ENCODE measurements at places on chromosomes 6 and 20.

DNA sequence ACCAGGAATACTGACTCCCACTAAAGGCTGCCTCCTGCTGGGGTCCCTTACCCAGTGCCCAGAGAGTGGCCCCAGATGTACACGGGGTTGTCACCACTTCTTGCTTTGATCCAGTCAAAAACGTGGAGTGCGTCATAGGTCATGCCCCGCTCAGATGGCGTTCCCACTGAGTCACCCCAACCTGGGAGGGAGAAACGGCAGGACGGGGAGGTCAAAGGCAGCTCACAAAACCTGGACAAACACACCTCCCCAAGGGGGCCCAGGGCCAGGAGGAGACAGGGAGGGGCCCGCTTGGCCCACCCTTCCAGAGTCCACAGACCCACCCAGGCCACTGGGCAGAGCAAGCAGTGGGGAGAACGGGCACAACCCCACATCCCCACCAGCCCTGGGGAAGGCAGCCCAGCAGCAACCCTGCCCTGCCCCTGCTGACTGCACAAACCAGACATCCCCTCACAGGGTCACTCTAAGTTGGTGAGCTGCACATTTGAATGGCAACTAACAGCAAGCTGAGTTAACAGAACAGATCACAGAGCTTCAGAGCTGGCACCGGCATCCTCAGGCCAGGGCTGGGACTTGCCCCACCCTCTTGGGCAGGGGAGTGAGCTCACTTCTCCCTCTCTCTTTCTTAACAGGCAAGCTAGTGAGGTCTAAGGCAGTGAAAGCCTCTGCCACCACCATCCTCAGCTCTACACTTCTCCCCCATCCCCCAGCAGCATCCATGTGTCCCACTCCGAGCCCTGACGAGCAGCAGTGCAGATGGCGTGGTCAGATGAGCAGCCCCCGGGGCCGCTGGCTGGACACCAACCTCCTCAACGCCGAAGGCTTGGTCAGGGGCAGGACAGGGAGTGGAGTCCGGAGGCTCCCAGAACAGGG lies 61.7 kb downstream of the PYGB start:
- DNase-seq = no peak

- DNase-seq = no peak
These were observed 22.2 kb downstream of the FKBP1A start for GRCh38 chr20:1370548-1371110.

GRCh38 chr20:14919501-14920081 lies 582.2 kb upstream of the FLRT3 start:
- no peak for DNase-seq

- DNase-seq = no peak
These were observed 198.4 kb upstream of the TENT5A start for GRCh38 chr6:81950877-81951276.

DNA sequence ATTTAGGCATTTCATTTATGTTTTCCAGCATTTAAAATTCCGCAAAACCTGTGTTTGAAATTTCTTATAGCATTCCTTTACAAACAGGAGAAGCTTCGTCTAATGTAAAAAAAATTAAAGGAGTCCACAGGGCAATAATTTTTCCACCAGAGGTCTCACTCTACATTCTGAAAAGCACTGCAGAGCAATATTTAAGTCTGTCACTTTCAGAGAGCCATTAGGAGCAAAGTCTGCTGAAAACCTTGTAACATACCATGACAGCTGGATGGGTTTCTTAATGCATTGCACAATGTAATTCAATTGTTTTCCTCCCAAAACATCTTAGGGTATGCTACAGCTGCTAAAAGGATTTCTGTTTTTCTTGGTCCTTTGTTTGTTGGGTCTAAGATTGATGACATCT lies 18.0 kb downstream of the BAG2 start:
- no peak for DNase-seq

DNA sequence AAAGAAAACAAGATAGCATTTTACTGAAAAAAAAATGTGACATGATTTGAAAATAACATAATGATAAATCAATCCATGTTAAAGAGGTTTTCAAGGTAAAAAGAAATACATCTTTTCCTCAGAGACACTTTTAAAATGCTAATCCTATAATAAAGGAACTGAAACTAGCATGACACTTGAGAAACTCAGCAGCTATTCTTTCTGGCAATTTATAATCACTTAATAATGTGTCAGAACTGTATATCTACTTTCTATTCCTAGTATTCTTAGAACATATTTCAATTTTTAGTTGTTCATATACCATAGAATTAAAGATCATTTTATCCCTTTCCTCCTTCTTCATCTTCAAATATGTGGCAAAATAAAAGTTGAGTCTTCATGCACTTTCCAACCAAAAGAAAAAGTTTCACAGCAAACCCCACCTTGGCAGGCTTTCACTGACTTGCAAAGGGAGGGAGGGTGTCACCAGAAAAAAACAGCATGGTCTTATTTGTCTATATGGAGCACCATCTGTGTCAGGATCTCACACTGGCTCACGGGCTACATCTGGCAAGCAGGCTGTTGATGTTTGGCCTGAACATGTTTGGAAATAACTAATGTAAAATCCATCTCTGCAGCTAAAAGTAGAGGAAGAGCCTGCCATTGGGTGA lies 48.5 kb downstream of the FHL5 start:
- no peak for DNase-seq

- no peak for DNase-seq
These were observed 170.8 kb downstream of the SASH1 start for GRCh38 chr6:148513145-148514071.

DNA sequence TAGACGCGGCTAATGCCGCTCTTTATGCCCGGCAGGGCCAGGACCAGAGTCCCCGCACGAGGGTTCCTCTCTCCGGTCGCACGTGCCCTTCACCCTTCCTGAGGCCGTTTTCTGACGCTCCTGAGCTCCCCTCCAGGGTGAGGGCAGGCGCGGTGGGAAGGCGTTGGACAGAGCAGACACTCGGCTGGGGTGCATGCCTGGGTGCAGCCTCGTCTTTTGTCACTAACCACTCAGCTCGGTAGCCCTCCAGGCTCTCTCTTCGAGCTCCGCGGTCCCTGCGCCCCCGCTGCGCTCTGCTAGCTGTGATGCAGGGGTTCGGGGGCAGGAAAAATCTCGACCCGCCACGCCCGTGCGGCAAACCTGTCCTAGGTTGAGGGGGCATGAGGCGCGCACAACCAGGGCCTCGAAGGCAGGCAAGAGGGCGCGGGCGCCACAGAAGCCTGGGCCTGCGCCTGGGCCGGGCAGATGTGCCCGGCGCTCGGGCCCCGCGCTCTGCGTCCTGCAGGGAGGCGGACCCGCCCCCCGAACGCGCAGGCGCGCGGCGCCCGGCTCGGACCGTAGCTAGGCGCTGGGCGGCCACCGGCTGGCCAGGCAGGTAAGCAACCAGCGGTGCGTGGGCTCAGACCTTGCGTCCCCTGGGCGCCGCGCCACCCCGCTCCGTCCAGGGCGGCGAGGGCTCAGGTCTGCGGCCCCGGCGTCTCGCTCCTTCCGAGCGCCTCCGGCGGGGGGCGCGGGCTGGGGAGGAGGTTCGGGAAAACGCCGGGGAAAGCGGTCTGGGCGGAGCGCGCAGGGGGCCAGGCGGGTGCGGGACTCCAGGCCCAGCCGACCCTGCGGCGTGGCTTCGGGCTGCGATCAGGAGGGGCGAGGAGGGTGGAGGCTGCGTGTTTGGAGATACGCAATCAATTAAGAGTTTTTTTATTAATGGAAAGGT lies at the start of gene L3MBTL1:
Gene L3MBTL1 (plus strand): TSS at position 548 of the 931 bp plus-strand sequence. CDS start 5,807 bp downstream, outside the sequence.
- DNase-seq = peak; percentile 15

- no peak for DNase-seq
These were observed 6.8 kb downstream of the PCSK2 start for GRCh38 chr20:17233626-17234025.

DNA sequence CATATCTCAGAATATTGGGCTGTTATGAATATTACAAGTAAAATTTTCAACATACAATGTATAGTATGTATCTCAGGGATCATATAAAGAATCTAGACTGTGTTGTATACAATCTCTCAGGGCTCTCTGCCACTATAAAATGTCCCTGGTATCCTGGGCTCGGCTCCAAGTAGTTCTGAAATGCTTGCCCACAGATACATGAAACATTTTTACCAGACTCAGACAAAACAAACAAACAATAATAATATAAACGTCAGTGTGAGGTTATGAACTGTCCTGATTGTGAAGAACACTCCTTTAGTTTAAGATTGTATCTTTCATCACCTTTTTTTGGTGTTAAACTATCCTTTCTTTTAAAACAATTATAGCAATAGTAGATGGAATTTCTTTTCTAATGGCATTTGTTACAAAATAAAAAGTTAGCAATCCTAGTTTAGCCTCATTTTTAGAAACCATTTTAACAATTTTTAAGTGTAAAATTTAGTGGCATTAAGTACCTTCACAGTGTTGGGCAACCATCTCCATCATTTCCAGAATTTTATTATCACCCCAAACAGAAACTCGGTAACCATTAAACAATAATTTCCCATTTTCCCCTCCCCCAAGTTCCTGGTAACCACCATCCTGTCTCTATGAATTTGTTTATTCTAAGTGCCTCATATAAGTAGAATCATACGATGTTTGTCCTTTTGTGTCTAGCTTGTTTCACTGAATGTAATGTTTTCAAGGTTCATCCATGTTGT lies 17.4 kb upstream of the LY86 start:
- DNase-seq = no peak

DNA sequence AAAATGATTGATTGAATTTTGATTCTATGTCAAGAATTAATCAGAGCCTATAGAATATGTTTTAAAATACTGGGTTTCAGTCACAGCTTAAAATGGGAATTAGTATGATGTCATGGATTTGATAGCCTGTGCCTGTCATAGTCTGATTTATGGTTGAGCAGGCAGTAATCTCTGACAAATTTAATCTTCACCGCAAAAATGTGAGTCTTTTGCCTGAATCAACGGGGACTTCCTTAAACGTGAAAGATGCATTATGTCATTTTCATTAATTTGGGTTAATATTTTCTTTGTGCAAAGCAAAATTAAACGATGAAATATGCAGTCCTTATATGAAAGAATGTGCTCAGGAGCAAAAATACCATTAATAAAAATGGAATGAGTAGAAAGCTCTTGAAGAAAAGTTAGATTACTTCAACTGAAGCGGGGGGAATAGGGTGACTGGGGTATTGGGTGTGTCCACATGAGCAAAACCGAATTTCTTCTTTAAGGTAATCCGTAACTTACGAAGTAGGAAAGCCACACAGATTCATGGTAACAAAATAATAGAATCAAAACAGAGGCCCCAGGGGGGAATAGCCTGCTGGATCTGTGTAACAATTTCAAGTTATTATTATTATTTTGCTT lies 339.6 kb upstream of the NOX3 start:
- DNase-seq = no peak

DNA sequence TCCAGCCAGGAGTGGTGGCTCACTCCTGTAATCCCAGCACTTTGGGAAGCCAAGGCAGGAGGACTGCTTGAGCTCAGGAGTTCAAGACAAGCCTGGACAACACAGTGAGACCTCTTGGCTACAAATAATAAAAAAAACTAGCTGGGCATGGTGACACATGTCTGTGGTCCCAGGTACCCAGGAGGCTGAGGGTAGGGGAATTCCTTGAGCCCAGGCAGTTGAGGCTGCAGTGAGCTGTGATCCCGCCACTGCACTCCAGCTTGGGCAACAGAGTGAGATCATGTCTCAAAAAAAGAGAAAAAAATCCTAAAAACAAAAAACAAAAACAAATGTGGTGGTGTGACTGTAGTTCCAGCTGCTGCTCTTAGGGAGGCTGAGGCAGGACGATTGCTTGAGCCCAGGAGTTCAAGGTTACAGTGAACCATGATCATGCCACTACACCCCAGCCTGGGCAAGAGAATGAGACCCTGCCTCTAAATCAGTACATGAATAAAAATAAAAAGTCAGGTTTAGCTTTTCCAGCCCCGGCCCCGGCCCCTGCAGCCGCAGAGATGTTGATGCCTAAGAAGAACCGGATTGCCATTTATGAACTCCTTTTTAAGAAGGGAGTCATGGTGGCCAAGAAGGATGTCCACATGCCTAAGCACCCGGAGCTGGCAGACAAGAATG lies 13.5 kb upstream of the SNRPC start:
- no peak for DNase-seq

GRCh38 chr6:90118069-90118468 lies 178.6 kb downstream of the BACH2 start:
- no peak for DNase-seq

- DNase-seq = peak; percentile 45
These were observed 80.7 kb upstream of the MAFB start for GRCh38 chr20:40769677-40770285.

- DNase-seq = no peak
These were observed 151.5 kb upstream of the MLIP start for GRCh38 chr6:53959717-53960116.

GRCh38 chr6:56593801-56594318 lies 48.8 kb downstream of the DST start:
- no peak for DNase-seq

DNA sequence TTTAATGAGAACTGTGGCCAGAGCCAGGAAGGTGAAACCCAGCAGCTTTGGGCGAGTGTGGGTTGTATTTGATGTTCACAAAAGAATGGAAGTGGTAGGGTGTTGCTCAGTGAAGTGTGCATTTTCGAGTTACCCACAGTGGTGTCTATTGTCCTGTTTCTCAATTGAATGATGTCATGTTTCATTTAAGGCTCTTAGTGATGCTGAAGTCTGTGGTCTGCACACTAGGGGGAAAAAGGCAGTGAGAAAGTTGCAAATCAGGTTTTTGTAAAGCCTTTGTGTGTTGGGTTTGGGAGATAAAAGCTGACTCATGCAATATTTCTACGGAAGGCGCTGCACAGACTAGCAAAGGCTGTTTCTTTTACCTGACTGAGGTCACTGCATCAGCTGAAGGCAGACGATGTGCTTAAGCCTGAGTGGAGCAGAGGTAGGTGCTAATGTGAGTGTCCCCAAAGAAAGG lies 121.1 kb downstream of the PLEKHG1 start:
- no peak for DNase-seq

GRCh38 chr6:10759884-10760329 lies 12.3 kb downstream of the TMEM14B start:
- DNase-seq = no peak

GRCh38 chr6:117346142-117346930 lies 79.4 kb downstream of the ROS1 start:
- DNase-seq = no peak

DNA sequence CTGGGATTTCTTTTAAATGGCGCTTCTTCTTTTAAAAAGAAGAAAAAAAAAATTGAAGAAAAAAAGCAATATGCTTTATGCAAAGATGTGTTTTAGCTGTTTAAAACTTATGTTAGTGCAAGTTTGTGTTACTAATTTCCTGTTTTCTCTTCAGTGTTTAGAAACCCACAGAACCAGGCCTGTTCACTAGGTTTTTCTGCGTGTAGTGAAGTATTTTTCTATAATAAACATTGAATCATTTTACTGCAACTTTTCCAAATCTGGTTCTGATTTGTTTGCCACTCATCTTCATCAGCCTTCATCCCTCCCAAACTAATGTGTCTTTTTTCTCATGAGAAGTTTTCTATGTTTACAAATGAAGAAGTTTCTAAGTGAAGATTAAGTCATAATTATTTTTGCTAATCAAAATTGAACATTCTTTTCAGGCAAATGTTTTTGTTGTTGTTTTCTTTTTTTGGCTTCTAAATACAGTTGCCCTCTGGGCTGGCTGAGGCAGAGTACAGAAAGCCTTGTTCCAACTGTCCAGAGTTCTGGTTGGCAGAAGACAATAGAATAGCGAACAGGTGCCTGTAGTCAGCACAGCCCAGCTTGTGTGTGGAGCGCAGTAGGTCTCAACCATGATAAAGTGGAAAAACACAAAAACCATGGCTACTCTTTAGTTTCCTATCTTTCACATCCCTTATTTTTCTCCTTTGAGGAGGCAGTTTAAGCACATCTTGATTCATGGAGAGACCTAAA lies 14.5 kb downstream of the ZNF76 start:
- DNase-seq = no peak

Measured in CD4-positive, alpha-beta T cell (primary cell).